Vagina (tissue), 2 donors: ENCODE measurements at places on chromosomes 3 and 15.
A peak's percentile ranks its signal among the peaks of the same experiment; 100 is the strongest.

DNA sequence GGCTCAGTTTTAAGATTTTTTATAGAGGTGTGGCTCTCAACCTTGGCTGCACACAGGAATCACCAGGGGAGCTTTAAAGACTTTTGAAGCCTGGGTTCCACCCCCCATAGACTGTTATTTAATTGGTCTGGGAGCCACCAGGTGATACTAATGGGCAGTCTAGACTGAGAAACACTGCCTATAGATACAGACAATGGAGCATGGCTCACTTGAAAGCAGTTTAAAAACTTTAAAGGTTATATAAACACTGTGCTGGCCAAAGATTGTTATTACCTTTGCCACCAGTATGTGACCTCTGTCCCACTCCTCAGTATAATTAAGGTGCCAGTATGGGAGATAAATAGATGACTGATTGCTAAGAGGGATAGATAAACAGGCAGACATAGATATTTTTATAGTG, 3.8 kb downstream of the GOLIM4 start:
- DNase-seq = no peak
- no peak overlapping the region for H3K27ac ChIP-seq
- H3K4me1 ChIP-seq = peaks cover 44% of the 10 kb centered on the region
- H3K4me3 ChIP-seq = no peak overlapping the region

DNA sequence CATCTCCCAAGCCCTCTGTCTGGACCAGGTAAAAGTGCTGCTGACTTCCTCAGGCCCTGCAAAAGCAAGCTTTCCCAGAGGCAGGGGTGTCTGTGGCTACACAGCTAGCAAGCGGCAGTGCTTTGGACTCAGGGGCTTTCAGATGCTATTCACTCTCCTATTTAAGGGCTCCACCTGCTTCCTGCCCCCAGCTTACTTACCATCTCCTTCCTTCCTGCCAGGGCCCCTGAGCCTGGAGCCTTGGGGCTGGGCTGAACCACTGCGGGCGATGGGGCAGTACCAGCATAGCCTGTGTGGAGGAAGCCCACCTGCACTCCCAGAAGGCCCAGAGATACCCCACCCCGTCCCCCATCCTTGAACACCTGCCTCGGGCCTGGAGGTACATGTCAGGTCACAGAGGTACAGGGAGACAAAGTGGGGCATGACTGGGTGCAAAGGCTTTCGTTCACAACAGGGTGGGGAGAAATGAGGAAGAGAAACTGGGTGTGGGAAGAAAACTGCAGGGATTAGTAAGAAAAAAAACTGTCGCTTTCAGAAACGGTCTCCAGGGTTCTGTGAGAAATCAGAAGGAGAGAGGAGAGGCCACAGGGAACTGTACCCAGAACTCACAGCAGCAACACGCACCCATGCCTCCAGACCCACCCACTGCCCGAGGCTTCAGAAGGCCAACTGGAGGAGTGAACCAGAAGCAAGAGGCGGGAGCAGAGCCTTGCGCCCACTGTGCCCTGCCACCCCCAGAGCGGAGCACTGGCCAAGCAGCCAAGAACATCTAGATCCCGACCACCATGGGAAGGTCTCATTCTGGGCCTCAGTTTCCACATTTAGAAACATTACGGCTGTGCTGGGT, 49.5 kb downstream of the CCDC12 start:
- DNase-seq = no peak
- no peaks in the 10 kb centered on the region for H3K36me3 ChIP-seq
- peak overlapping the region; percentile 76 for H3K27ac ChIP-seq
- H3K4me1 ChIP-seq = peaks cover 87% of the 10 kb centered on the region
- H3K4me3 ChIP-seq = no peak overlapping the region

GRCh38 chr15:57893040-57893439, 172.5 kb downstream of the ALDH1A2 start:
- no peaks in the 10 kb centered on the region for H3K36me3 ChIP-seq
- no peaks in the 10 kb centered on the region for H3K27me3 ChIP-seq
- peak overlapping the region; percentile 3 for H3K27ac ChIP-seq
- no peak for DNase-seq
- peaks cover 4% of the 10 kb centered on the region for H3K4me1 ChIP-seq

DNA sequence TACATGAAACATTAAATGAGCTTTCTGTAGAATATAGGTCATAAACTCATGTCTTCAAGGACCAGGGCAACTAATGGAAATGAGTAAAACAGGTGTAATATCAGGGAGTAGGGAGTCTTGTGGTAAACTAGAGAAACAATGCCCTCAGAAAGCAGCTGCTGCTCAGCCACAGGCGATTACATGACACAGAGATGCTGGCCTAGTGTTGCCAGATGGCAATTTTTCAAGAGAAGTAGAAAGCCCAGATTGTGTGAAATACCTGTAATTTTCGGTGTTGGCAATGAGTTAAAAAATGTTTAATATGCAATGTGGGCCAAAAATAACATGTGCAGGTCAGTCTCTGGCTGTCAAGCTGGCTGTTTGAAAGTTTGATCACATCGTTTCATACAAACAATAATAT, 23.4 kb downstream of the NCEH1 start:
- peaks cover 14% of the 10 kb centered on the region for H3K4me1 ChIP-seq
- no peaks in the 10 kb centered on the region for H3K36me3 ChIP-seq
- H3K27me3 ChIP-seq = no peaks in the 10 kb centered on the region
- no peak overlapping the region for H3K4me3 ChIP-seq
- no peak overlapping the region for H3K27ac ChIP-seq

GRCh38 chr3:132090921-132091320, 56.1 kb upstream of the CPNE4 start:
- H3K36me3 ChIP-seq = no peaks in the 10 kb centered on the region
- no peaks in the 10 kb centered on the region for H3K27me3 ChIP-seq
- no peak overlapping the region for H3K27ac ChIP-seq
- DNase-seq = no peak

DNA sequence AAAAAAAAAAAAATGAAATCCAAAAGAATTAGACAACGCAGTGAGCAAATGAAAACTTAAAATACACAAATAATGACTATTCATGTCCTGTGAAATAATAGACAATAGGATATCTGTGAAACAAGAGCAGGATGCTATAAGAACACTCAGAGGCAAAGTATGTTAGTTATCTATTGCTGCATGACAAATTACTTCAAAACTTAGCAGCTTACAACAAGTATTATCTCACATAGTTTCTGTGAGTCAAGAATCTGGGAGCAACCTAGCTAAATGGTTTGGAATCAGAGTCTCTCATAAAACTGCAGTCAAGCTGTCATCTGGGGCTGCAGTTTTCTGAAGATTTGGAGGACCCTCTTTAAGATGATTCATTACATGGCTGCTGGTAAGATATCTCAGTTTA, 36.5 kb upstream of the ZMAT3 start:
- no peak overlapping the region for H3K27ac ChIP-seq
- H3K4me1 ChIP-seq = no peaks in the 10 kb centered on the region
- no peak overlapping the region for H3K4me3 ChIP-seq
- no peaks in the 10 kb centered on the region for H3K36me3 ChIP-seq
- no peak for DNase-seq
